ENCODE measurements at places on chromosomes 7 and 10. TPM values are rescaled to one million over a fixed set of nuclear protein-coding genes. Genes with fewer than 3 reads are reported as not detected.

GRCh38 chr7:12942609-12943008, 255.2 kb downstream of the ARL4A start:
- H3K4me3 ChIP-seq = no peak overlapping the region
- DNase-seq = no peak
- H3K27ac ChIP-seq = no peak overlapping the region
- H3K27me3 ChIP-seq = no peaks in the 10 kb centered on the region
- no peaks in the 10 kb centered on the region for H3K36me3 ChIP-seq

GRCh38 chr7:102273749-102274712, 12.6 kb upstream of the SH2B2 start:
- DNase-seq = no peak
- no peak overlapping the region for H3K27ac ChIP-seq
- H3K4me1 ChIP-seq = no peaks in the 10 kb centered on the region
- H3K27me3 ChIP-seq = no peaks in the 10 kb centered on the region
- no peak overlapping the region for H3K4me3 ChIP-seq
- no peaks in the 10 kb centered on the region for H3K36me3 ChIP-seq

GRCh38 chr7:17952387-17952786, 12.1 kb upstream of the SNX13 start:
- H3K4me3 ChIP-seq = no peak overlapping the region
- no peaks in the 10 kb centered on the region for H3K4me1 ChIP-seq
- no peaks in the 10 kb centered on the region for H3K27me3 ChIP-seq
- H3K27ac ChIP-seq = no peak overlapping the region
- H3K36me3 ChIP-seq = no peaks in the 10 kb centered on the region
- no peak for DNase-seq

Gene PTN
- total RNA-seq = 4.7 TPM

- no peaks in the 10 kb centered on the region for H3K36me3 ChIP-seq
- no peaks in the 10 kb centered on the region for H3K27me3 ChIP-seq
- H3K4me3 ChIP-seq = no peak overlapping the region
- DNase-seq = no peak
- H3K27ac ChIP-seq = no peak overlapping the region
Measured at GRCh38 chr7:131298608-131298992, 29.1 kb upstream of the MKLN1 start.

DNA sequence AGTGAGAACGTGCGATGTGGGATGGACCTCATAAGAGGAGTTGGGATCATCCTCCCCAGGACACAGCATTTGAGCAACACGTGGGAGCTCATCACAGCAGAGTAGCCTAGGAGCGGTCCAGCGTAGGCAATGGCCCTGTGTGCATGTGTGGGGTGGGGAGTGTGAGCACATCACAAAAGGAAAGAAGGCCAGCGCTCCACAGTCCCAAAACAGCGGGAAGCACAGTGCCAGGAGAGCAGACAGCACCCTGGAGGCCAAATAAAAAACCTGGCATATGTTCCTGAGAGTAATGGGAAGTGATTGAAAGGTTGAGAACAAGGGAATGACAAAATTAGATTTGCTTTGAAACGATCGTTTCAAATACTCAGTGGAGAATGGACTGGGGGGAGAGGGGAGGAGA, 226.0 kb downstream of the C7orf25 start:
- H3K36me3 ChIP-seq = no peaks in the 10 kb centered on the region
- no peak overlapping the region for H3K27ac ChIP-seq
- no peak overlapping the region for H3K4me3 ChIP-seq
- H3K4me1 ChIP-seq = no peaks in the 10 kb centered on the region
- no peaks in the 10 kb centered on the region for H3K27me3 ChIP-seq
- no peak for DNase-seq

- H3K4me3 ChIP-seq = no peak overlapping the region
- no peak overlapping the region for H3K27ac ChIP-seq
- no peaks in the 10 kb centered on the region for H3K4me1 ChIP-seq
- no peaks in the 10 kb centered on the region for H3K27me3 ChIP-seq
- no peak for DNase-seq
- H3K36me3 ChIP-seq = no peaks in the 10 kb centered on the region
Measured at GRCh38 chr10:122072491-122072890, 83.5 kb downstream of the TACC2 start.

DNA sequence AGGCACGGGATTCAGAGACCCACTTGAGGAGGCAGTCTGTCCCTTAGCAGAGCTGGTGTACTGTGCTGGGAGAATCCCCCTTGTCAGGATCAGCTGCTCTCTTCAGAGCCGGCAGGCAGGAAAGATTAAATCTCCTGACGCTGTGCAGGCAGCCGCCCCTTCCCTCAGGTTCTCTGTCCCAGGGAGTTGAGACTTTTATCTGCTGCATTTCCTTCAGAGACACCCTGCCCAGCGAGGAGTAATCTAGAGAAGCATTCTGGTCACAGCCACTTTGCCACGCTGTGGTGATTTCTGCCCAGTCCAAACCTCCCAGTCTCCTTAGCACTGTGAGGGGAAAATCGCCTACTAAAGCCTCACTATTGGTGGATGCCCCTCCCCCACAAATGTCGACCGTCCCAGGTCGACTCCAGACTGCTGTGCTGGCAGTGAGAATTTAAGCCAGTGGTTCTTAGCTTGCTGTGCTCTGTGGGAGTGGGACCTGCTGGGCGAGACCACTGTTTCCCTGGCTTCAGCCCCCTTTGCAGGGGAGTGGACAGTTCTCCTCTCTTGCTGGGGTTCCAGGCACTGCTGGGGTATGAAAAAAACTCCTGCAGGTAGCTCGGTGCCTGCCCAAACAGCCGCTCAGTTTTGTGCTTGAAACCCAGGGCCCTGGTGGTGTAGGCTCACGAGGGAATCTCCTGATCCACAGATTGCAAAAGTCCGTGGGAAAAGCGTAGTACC, 265.4 kb downstream of the ZWINT start:
- H3K27me3 ChIP-seq = no peaks in the 10 kb centered on the region
- no peak overlapping the region for H3K27ac ChIP-seq
- H3K36me3 ChIP-seq = no peaks in the 10 kb centered on the region
- no peaks in the 10 kb centered on the region for H3K4me1 ChIP-seq
- H3K4me3 ChIP-seq = no peak overlapping the region

- H3K4me3 ChIP-seq = no peak overlapping the region
- no peaks in the 10 kb centered on the region for H3K27me3 ChIP-seq
- H3K36me3 ChIP-seq = no peaks in the 10 kb centered on the region
- H3K4me1 ChIP-seq = no peaks in the 10 kb centered on the region
Measured at GRCh38 chr7:20385126-20385525, 54.4 kb downstream of the ITGB8 start.

DNA sequence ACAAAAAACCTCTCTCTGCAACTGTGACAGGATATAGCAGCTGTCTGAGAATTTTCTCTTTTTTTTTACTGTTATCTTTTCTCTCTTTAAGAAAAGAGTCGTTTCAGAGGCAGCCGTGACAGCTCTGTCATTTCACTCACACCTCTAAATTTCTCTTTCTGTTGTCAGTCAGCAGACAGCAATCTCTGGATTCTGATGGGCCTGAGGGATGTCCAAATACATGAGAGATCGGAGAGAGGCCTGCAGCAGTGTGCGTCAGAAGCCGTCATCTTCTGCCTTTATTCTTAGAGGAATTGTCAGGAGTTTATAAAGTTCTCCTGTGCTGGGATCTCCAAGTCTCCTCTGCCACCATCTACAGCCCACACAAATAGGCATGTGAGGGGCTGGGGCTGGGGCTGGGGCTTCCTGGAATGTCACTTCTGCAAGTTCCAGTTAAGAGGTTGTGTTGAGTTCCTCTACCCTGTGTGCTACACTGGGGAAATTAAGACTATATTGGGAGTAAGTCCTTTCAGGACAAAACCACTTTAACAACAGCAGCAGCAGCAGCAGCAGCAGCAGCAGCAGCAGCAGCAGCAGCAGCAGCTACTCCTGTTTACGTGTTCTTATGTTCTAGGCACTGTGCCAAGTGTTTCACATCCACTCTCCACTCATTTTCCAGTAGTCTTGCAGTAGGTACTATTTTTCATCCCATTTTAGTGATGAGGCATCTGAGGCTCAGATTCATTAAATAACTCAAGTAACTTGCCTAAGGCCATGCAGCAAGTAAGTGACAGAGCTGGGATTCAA, 541.3 kb downstream of the LRMDA start:
- no peak for DNase-seq
- no peak overlapping the region for H3K4me3 ChIP-seq
- no peak overlapping the region for H3K27ac ChIP-seq
- no peaks in the 10 kb centered on the region for H3K27me3 ChIP-seq
- H3K4me1 ChIP-seq = peaks cover 7% of the 10 kb centered on the region
- H3K36me3 ChIP-seq = no peaks in the 10 kb centered on the region

Gene TSPAN13
- 6.4 TPM for total RNA-seq

DNA sequence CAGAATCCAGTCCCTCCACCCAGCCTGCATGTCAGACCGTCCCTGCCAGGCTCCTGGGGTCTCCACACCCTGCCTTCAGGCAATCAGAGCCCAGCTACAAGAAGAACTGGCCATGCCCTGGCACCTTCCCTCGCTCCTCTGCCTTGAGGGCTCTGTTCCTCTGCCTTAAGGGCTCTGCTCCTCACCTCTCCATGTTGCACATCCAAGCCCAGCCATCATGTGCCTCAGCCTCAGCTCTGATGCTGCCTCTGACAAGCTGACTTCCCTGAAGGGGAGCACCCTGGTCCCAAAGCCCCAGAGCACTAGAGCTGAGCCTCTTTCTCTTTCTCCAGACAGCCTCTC, 50.3 kb upstream of the ANTXRL start:
- H3K4me3 ChIP-seq = no peak overlapping the region
- DNase-seq = no peak
- no peaks in the 10 kb centered on the region for H3K4me1 ChIP-seq
- H3K27ac ChIP-seq = no peak overlapping the region

- no peaks in the 10 kb centered on the region for H3K27me3 ChIP-seq
- no peaks in the 10 kb centered on the region for H3K4me1 ChIP-seq
- no peak overlapping the region for H3K27ac ChIP-seq
- DNase-seq = no peak
Measured at GRCh38 chr7:71679480-71679879, 547.5 kb downstream of the GALNT17 start.

Gene CH25H
- 5.6 TPM for total RNA-seq

Gene MYL7
- not detected for total RNA-seq

- no peak overlapping the region for H3K4me3 ChIP-seq
- no peak for DNase-seq
- H3K27ac ChIP-seq = no peak overlapping the region
- no peaks in the 10 kb centered on the region for H3K36me3 ChIP-seq
- peaks cover 4% of the 10 kb centered on the region for H3K4me1 ChIP-seq
- no peaks in the 10 kb centered on the region for H3K27me3 ChIP-seq
Measured at GRCh38 chr10:33955676-33956075, 621.2 kb upstream of the NRP1 start.

DNA sequence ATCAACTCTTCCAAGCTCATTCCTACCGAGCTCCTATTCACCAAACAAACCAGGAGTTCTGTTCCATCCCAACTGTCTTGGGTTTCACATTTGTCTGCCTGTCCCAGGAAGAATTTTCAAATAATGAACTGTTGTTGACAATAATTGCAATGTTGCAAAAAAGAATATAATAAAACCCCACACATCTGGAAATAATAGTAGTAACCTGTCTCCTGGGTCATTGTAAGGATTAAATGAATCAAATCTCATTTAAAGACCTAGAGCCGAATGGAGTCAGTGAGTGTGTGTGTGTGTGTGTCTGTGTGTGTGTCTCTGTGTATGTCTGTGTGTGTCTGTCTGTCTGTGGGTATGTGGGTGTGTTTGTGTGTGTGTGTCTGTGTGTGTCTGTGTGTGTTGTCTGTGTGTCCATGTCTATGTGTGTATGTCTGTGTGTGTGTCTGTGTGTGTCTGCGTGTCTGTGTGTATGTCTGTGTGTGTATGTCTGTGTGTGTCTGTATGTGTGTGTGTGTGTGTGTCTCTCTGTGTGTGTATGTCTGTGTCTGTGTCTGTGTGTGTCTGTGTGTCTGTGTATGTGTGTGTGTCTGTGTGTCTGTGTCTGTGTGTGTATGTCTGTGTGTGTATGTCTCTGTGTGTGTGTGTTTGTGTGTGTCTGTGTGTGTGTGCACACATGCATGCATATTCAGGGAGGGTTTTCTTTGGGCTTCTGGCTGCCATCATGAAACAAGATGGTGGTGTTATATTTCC, 52.7 kb downstream of the TMEM130 start:
- H3K27me3 ChIP-seq = no peaks in the 10 kb centered on the region
- H3K36me3 ChIP-seq = no peaks in the 10 kb centered on the region
- peak overlapping the region; percentile 84 for H3K27ac ChIP-seq

Gene SPDYE18
- total RNA-seq = not detected

DNA sequence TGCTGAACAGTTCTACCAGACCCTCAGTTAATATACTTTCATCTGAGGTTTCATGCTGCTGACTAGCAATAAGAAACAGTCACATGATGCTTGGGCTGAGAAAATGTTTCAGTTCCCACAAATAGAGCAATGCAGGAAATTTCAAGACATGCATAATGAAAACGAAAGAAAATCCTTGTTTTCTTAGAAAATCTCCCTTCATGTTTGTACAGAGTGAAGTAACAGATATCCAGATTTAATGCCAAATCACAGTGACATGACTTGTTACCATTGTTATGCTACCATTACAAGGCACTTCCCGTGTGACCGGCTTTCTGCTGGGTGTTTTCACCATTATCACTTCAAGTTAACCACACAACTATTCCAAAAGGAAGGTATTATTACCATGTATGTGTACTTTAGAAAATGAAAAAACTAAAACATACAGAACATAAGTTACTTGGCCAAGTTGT, 121.7 kb downstream of the DOCK4 start:
- no peaks in the 10 kb centered on the region for H3K36me3 ChIP-seq
- DNase-seq = no peak
- peak overlapping the region; percentile 50 for H3K27ac ChIP-seq
- H3K27me3 ChIP-seq = no peaks in the 10 kb centered on the region

Gene APBB1IP
- 8.4 TPM for total RNA-seq
